ENCODE measurements at places on chromosomes 2 and 18.

- DNase-seq: no peak
These were observed 80.2 kb downstream of the EFEMP1 start for GRCh38 chr2:55843096-55843993.

- no peak for DNase-seq
These were observed 69.6 kb downstream of the ZNF516 start for GRCh38 chr18:76425146-76426131.

DNA sequence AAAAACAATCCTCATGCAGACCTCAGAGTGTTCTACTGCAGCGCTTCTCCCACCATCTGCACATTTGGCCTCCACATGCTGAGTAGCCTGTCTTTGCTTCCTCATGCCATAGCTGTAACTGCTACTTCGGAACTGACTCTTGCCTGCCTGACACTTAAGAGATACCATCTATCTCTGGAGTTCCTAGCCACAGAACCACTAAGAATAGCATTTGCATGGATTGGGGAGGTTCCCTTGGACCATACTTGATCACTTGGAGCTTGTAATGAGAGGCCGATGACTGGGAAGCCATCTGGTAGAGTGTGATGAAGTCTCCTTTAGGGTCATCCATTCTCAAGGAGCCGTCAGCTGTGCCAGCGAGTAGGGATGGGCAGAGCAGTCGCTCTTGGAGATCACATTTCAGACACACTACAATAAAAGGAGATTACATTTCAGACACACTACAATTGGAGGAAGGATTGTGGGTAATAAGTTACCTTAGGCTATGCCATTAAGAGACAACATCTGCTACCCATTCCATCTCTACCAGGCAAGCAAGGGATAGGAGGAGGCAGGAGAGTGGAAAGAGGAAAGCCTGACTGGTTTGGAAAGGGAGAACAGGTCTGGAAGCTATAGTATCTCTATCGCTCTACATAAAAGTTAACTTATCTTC lies 21.8 kb downstream of the DOK1 start:
- DNase-seq: no peak

- no peak for DNase-seq
These were observed at the start of gene VSNL1 for GRCh38 chr2:17540093-17540812. Gene VSNL1 (plus strand): TSS chr2:17540696. CDS start chr2:17592075, 51,379 bp downstream.

- no peak for DNase-seq
These were observed 35.7 kb downstream of the MRPS9 start for GRCh38 chr2:105073591-105073990.

DNA sequence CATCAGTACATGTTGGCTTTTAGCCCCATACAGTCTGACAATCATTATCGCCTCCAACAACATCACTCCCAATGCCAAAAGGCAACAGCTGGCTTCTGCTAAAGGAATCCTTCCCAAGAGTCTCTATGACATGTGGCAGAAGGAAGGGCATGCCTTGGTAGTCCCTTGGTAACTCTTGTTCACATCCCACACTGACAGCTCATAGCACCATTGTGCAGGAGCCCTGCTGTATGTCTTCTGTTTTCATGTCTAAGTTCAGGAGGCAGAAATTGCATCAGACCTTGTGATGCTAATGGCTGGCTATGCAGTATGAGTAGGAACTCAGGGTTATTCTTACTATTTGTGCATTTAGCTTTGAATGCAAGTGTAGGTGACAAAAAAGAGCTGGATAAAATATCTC lies 392.1 kb downstream of the PTH2R start:
- DNase-seq: no peak

DNA sequence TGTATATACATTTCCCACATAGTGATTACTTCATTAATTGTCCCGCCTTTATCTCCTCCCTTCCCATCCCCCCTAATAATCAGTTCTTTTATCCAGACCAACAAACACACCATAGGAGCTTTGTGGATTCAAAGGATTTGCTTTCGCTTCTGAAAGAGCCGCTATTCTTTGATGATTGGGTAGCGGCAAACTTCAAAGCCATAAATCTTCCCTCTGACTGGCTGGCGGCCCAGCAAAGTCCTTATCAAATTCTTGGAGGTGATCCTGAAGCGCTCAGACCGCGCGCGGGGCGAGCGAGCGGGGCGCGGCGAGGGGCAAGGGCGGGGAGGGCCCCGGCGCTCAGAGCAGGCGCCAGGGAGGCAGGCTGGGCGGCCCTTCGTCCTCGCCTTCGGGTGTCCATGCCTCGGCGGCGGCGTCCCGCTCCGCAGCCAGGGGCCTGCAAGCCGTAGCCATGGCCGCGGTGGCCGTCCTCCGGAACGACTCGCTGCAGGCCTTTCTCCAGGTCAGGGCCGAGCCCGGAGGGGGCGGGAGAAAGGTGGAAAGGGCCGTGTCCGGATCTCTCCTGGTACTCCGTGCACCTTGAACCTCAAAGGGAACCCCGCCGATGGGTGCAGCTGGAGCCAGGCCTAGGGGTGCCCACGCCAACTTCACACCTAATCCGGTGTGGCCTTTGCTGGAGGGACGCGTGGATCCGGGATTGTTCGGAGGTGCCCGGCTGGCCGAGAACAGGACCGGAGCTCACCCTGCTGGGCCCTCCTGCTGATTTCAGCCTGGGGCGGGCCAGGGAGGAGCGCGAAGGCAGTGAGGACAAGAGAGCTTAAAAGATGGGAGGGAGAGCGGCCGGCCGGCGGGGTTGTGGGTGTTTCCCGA lies at the start of gene SP5:
TSS of gene SP5 (plus strand) at position 276 of the 870 bp plus-strand sequence. CDS start at position 452, 176 bp downstream.
- DNase-seq: peak; percentile 65

DNA sequence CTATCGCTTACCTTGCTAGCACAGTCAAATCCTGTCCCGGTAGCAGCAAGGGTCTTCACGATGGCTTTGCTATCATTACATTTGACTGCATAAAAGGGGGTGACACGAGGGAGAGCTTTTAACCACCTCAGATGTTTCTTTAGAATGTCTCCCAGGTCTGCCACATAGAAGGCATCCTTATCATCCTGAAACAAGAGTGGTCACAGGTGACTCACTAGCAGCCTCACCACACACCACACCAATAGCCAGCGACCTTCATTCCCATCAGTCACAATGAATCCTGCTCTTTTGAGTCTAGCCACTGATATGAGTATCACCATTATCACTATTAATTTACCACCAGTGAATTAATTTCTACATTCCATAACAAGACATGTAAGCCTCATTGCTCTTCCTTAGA lies 3.7 kb downstream of the ODC1 start:
- DNase-seq: no peak

GRCh38 chr2:223048519-223048918 lies 3.5 kb upstream of the KCNE4 start:
- no peak for DNase-seq

DNA sequence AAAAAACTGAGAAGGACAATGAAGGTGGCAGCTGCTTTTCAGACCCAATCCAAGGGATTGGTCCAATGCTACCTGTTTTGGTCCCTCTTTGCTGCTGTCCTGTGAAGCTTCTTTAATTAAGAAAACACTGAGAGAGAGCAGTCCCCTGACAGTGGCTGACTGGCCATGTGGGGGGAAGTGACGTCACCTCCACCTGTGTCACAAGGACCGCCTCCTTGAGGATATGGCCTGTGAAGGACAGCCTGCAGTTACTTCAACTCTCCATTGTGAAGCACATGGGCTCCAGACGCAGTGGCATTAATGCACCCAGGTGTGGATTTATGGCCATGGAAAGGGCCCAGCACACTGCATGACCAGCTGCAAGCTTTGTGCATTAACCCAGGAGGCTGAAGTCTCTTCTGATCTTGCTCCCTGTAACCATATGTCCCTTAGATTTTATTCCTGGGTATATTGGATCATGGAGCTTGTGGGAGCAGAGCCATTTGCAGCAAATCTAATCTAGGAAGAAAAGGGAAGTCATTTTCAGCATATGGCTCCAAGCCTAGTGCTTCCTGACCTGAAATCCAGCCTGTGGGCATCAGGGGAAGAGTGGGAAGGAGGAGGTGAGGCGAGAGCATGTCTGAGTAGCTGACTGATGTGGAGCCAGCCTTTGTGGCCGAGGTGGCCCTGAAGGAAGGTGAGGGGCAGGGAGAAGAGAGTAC lies 32.2 kb downstream of the KIF5C start:
- no peak for DNase-seq

- no peak for DNase-seq
These were observed 1.5 kb downstream of the LOXL3 start for GRCh38 chr2:74551942-74552913.

DNA sequence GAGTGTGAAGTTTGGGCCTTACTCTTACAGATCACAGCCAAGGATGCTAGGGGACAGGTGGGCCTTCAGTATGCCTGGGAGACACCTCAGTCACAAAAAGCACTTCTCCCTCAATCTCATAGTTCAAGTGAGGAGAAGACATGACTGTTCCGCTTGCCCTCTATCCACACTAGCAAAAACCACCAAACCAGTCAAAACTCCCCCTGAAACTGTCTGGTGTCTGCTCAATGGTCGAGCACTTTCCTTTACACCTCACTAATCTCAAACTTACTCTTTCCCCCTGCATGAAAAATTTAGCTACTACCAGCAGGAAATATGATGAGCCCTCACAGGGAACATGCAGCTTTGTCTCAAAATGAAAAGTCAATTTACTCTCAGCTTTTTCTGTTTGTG lies 232.2 kb downstream of the TRIB2 start:
- no peak for DNase-seq
